ENCODE measurements at places on chromosomes 2 and 18.

DNA sequence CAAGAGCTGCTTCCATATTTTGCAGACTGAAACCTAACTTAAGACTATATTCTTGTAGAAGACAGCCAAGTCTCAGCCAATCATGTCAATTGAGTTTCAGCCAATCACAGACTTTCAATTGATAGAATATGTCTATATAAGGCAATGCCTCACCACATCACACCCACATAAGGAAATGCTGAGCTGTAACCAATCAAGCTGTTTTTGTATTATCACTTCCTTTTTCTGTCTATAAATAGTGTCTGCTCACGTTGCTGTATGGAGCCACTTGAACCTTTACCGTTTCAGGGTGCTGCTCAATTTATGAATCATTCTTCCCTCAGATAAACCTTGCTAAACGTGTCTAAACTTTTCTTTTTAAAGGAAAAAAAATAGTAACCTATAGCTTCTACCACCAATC, 1554.4 kb upstream of the LRRTM1 start:
- DNase-seq: no peak

DNA sequence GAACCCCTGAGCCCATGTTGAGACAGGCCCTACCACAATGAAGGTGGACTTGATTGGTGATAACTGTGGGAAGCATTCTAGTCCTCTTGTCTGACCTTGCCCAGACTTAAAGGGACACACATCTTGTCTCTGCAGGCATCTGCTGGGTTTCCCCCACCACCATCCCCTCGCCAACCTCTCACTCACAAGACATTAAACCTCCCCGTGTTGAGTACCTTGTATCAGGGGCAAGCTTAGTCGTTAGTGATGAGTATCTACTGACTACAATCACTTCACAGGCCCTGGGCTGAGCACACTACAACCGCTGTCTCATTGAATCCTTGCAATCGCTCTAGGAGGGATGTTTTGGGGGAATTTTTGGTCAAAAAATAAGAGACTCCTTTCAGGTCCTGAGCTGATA, 86.0 kb downstream of the ICOS start:
- DNase-seq: no peak

- DNase-seq: no peak
These were observed 2.5 kb downstream of the COL3A1 start for GRCh38 chr2:188976545-188977268.

DNA sequence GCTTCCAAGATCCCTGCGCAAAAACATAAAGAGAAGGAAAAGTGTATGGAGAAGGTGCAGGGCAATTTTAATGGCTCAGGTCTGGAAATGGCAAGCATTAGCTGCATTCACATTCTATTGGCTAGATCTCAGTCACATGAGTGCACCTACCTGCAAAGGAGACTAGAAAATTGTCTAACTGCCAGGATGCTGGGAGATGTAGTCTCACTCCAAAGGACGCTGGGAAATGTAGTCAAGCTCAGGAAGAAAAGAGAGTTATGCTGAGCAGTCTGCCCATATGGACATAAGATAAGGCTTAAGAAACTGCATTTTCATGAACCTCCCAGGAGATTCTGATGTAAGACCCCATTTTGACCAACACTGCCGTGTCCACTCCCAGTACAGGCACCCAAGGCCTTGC, 9.5 kb upstream of the KLHL29 start:
- no peak for DNase-seq

GRCh38 chr18:41576643-41577042, 378.4 kb upstream of the PIK3C3 start:
- no peak for DNase-seq

- DNase-seq: no peak
These were observed 69.9 kb downstream of the RHBDD1 start for GRCh38 chr2:226905718-226906117.

GRCh38 chr2:201182650-201183364, at the start of gene CASP10:
TSS of gene CASP10 (plus strand) at chr2:201183141. CDS start at chr2:201185778, 2,637 bp downstream.
- DNase-seq: peak; percentile 61

DNA sequence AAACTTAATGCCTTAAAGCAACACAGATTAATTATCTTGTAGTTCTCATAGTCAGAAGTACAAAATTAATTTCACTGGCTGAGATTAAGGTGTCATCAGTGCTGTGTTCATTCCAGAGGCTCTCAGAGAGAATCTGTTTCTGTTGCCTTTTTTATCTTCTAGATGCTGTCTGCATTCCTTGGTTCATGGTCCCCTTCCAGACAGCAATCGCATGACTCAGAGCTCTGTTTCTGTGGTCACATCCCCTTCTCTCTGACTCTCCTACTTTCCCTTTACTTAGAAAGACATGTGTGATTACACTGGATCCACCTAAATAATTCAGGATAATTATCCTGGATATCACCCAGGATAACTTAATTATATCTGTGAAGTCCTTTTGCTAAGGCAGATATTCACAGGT, 148.6 kb downstream of the MAIP1 start:
- peak; percentile 12 for DNase-seq

DNA sequence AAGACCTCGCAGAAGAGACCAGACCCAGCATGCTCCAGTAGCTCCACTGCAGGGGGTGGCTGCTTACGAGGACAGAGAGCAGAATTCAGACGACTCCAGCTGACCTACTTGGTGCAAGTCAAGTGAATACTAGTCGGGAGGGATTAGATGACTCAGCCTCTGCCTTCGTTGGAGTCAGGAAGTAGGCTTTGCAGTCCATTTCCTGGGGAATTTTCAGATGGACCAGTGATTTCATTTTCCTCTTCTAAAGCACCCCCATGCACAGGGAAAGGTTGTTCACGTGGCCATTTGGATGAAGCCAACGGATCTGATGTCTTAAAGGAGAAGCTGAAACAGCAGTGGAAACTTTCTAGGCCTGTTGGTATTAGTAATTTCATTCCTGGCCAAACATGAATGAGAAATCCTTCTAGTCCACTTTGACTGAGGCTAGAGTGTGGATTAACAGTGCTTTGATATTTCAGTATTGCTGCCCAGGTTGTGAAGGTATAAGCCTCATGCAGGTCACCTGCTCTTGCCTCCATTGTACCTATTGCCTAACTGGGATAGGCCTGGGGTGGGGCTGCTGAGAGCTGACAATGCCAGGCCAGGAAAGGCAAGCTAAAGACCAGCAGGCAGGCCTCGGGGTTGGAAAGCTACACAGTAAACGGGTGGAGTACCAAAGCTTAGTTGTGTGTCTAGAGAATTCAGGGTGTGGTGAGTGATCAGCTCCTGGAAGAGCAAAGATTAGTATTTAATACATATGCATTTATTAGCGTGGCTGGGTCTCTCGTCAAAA, 117.6 kb upstream of the FOSL2 start:
- DNase-seq: peak; percentile 40

DNA sequence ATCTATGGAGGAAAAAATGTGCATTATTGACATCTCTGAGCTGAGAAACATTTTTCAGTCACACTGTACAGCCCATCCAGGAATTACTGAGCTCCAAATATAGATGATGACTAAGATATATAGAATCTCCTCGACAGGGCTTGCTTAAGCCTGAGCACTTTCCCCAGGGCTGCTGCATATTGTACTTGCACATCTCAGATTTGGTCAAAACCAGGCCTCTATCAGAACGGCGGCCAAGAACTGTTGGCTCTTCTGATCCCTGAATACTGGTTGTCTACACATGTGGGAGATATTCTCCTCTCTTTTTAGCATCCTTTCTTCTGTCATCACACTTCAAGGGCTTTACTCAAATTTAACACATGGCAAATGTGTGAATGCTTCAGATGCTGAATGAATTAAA, 201.5 kb upstream of the SLC35G4 start:
- DNase-seq: peak; percentile 43

DNA sequence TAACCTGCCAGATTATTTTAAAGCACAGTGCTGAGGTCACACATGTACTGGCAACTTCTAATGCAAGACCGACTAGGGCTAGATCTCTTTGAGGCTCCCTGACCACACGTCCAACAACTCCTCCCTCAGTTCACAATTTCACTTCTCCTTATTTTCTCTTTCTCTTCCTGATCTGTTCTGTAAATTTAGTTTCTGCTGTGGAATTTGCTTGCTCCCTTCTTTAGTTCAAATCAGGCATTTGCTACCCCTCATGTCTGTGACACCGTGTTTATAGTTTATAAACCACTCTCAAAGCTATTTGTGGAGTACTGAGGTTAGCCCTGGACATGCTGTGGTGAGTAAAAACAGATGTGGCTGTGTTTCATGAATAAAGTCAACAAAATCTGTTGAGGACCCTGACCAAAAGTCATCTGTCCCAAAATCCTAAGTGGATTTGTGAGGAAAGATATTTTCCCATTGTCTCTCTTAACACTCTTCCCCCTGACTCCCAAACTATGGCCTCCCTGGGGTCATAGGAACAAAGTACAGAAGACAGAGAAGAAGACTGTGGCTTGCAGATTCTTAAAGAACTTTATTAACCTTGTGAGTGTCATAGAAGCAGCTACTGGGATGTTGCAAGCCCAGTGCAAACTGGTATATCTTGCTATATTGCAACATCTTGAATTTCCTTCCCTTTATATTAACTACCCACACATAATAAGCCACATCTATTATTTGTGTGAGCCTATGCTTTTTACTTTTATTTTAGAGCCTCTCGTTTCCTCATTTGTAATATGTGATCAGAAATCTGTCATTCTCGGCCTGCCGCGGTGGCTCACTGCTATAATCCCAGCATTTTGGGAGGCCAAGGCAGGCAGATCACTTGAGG, 3.5 kb upstream of the NAGK start:
- no peak for DNase-seq

- DNase-seq: no peak
These were observed 18.3 kb upstream of the CDC42EP3 start for GRCh38 chr2:37689751-37690150.

- no peak for DNase-seq
These were observed 18.4 kb upstream of the REV1 start for GRCh38 chr2:99507937-99508818.
